CD4-positive, alpha-beta memory T cell (primary cell): ENCODE measurements at places on chromosomes 5 and 9. TPM values are rescaled to one million over a fixed set of nuclear protein-coding genes. Genes with fewer than 3 reads are reported as not detected.

CAMLG gene
- total RNA-seq: 33.8 TPM

DNA sequence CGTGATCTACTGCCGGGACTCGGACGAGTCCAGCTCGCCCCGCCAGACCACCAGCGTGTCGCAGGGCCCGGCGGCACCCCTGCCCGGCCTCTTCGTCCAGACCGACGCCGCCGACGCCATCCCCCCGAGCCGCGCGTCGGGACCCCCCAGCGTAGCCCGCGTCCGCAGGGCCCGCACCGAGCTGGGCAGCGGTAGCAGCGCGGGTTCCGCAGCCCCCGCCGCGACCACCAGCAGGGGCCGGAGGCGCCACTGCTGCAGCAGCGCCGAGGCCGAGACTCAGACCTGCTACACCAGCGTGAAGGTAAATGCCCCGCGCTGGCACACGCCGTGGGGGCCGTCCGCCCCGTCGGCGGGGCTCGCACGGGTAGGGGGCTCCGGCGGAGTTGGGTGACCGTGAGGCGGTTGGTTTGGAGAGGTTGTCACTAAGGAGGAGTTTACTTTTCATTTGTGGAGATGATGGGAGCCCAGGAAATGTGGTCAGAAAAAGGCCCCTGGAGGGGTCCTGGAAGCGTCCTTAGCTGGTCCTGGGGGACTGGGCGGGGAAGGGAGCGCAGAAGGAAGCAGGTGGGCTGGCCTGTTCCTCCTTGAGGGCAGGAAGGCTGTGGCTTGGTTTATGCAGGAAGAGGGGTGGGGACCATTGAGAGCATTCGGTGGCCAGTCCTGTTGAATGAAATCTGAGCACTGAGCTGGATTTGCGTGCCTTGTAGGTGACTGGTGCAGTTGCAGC, 647 bp downstream of the PDE8B start:
- no peak for DNase-seq
- H3K27me3 ChIP-seq: peaks cover 5% of the 10 kb centered on the region
- peaks cover 7% of the 10 kb centered on the region for H3K4me1 ChIP-seq
- H3K4me3 ChIP-seq: no peak overlapping the region
- H3K36me3 ChIP-seq: no peaks in the 10 kb centered on the region
- H3K27ac ChIP-seq: no peak overlapping the region

- H3K36me3 ChIP-seq: no peaks in the 10 kb centered on the region
- no peak overlapping the region for H3K4me3 ChIP-seq
- no peak overlapping the region for H3K27ac ChIP-seq
- DNase-seq: peak; percentile 70
- H3K4me1 ChIP-seq: peaks cover 11% of the 10 kb centered on the region
- no peaks in the 10 kb centered on the region for H3K27me3 ChIP-seq
Measured at GRCh38 chr9:122810306-122810946, 10.5 kb downstream of the OR1K1 start.

GRCh38 chr9:111052791-111053190, 14.5 kb upstream of the LPAR1 start:
- H3K27ac ChIP-seq: no peak overlapping the region
- H3K4me3 ChIP-seq: no peak overlapping the region
- H3K27me3 ChIP-seq: no peaks in the 10 kb centered on the region
- no peaks in the 10 kb centered on the region for H3K4me1 ChIP-seq

DNA sequence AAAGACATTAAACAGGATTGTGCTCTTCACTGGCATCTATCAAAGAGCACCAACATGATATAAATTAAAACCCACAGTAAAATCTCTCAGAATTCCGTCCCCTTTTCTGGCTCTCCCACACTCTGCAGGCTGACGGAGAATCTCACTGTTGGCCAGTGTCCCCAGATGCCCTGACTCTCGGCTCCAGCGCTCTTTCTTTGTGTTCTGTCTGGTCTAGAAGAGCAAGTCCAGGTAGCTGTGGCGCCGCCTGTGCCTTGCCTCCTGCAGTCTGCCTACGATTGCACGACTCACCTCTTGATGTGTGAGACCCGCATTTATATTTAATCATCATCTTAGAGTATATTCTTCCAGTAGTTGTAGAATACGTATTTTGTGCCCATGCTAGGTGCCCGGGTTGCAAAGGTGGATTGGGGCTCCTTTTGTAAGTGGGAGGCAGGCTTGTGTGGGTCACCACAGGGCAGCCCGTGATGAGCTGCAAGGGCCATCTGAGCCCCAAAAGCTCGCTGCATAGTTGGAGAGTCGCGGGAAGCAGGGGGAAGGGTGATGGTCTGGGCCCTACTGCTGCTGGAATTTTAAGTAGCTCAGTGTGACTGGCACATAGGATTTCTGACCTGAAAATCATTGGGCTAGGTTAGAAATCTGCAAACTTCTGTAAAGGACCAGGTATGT, 55.6 kb downstream of the EHMT1 start:
- H3K36me3 ChIP-seq: no peaks in the 10 kb centered on the region
- peaks cover 17% of the 10 kb centered on the region for H3K4me1 ChIP-seq
- H3K27me3 ChIP-seq: no peaks in the 10 kb centered on the region

- H3K36me3 ChIP-seq: no peaks in the 10 kb centered on the region
- no peak for DNase-seq
Measured at GRCh38 chr5:138696501-138696900, 56.7 kb upstream of the CTNNA1 start.

GRCh38 chr5:31427013-31427723, 104.7 kb downstream of the DROSHA start:
- no peak overlapping the region for H3K27ac ChIP-seq
- no peaks in the 10 kb centered on the region for H3K4me1 ChIP-seq
- peaks cover 13% of the 10 kb centered on the region for H3K36me3 ChIP-seq
- DNase-seq: no peak

- no peak overlapping the region for H3K27ac ChIP-seq
- no peaks in the 10 kb centered on the region for H3K4me1 ChIP-seq
- no peaks in the 10 kb centered on the region for H3K27me3 ChIP-seq
Measured at GRCh38 chr5:32098291-32098690, 75.8 kb downstream of the GOLPH3 start.
